ENCODE measurements at places on chromosomes 4 and X.

GRCh38 chr4:42906341-42906740 is 13.8 kb downstream of the GRXCR1 start:
- DNase-seq = no peak

DNA sequence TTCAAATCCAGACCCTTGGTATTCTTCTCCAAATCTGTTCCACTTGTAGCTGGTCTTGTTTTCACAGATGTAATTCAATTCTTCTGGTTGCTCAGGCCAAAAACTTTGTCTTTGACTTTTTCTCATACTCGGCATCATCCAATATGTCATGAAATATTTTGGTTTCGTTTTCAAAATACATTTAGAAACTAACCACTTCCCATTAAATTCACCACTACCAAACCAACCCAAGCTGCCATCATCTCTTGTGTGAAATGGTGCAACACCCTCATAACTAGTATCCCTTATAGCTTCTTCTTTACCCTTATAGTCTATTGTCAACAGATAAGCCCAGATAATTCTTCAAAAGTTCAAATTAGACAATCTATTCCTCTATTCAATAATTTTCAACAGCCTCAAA is 192.1 kb downstream of the PRR32 start:
- DNase-seq = no peak

GRCh38 chrX:78321809-78322208 is 5.6 kb downstream of the CYSLTR1 start:
- DNase-seq = no peak

- DNase-seq = no peak
Measured at GRCh38 chr4:5933116-5933515, 40.2 kb upstream of the CRMP1 start.

GRCh38 chr4:53068755-53069330 is 206.7 kb downstream of the RASL11B start:
- DNase-seq = no peak

DNA sequence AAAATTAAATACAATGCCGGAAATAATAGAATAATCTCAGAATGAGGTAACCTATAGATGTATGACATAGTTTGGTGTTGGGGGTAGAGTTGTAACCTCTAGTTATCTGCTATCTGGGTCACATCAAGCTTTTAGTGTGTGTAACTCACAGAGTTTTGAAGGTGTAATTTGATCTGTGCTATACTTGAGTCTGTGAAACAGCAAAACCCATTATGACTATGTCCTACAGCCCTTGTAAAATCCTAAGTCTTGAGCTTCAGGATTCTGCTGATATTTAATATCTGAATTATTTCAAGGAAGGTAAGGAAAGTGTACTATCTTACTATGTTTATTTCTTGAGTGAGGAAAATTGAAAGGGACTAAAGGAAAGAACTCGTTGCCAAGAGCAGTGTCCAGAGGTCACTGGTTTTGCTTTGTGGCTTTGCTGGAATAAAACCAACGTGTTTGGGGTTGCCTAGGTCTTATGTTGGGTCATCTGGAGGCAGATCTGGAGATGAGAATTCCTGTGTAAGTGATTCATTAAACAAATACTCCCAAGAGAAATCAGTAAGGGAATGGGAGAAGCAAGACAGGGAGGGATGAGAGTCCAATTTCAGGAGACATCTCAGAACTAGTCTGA is 107.8 kb upstream of the CBLL2 start:
- no peak for DNase-seq

GRCh38 chrX:153495903-153496589 is 1.3 kb downstream of the BGN start:
- no peak for DNase-seq

DNA sequence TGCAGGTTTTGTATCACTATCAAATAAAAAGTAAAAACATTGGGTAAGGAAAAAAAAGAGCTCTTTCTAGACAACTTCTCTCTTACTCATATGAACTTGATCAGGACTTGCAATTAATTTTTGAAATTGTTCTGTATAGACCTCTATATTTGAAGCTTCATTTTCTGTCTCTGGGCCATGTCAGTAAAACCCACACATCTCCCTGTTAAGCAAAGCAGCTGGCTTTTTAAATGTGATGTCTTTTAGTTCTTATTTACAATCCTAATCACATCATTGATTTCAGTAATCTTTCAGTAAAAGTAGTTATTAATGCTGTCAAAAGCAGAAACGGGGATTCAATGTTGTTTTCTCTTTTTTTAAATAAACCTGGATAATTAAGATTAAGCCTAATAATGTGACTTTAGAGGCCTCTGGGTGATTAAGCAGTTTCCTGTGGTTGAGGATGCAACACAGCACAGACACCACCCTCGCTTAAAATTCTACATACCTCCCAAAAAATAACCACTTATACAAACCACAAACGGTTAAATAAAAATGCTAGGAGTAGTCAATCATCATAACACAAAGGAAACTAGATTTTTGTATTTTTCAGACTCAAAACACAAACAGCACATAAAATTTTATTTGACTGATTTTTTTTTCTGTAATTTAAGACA is 5.2 kb upstream of the PCDH10 start:
- no peak for DNase-seq

- DNase-seq = peak; percentile 17
Measured at GRCh38 chrX:106894392-106894909, 8.7 kb downstream of the RIPPLY1 start.

GRCh38 chrX:40524423-40524822 is 56.3 kb upstream of the ATP6AP2 start:
- no peak for DNase-seq

DNA sequence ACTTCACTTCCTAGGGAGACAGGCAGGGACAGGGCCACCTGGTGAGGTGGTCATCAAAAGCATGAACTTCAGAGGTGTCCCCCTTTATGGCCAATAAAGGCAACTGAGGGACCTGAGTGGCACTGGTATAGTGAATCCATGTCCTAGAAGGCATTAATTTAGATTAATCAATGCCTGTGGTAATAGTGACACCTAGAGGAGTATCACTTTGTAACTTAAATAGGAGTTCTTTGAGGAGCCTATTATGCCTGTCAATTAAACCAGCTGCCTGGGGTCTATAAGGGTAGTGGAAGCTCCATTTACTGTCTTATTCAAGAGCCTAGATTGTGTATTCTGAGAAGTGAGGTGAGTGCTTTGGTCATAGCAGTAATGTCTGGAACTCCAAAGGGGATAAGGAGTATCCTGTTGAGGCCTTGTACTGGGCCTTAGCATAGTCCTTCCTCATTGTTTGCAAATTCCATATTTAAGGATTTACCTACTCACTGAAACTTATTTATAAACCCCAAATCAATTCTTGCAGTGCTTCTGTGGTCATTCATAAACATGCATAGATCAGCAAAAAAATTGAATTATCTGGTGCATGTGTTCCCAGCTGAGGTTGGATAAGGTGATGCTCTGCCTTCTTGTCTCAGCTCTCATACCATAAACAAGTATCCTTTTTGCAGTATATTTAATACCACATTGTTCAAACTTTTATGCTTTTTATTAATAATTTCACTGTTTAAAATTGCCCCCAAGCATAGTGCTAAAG is 213.8 kb upstream of the RADX start:
- DNase-seq = no peak

DNA sequence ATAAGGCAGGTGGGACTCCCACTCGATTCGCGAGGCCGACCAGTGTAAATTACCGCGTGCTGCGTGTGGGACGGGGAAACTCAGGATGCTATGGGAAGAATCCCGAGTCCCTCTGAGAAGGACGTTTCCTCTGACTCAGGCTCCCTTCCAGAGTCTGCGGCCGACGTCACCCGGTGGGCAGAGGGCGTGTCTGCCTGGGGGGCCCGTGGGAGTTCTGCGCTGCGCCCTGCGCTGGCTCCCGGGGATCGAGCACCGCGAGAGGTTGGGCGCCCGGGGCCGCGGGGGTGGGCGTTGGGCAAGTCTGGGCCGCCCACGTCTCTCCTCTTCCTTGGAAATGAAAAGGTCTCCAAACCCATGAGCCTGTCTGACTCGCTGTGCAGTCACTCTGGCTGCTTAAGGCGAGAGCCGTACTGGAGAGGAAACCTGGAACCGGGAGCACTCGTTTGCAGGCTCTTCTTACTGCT is 568 bp downstream of the NIPAL1 start:
- peak; percentile 46 for DNase-seq

GRCh38 chrX:147891896-147892295 is 19.8 kb upstream of the FMR1 start:
- no peak for DNase-seq

DNA sequence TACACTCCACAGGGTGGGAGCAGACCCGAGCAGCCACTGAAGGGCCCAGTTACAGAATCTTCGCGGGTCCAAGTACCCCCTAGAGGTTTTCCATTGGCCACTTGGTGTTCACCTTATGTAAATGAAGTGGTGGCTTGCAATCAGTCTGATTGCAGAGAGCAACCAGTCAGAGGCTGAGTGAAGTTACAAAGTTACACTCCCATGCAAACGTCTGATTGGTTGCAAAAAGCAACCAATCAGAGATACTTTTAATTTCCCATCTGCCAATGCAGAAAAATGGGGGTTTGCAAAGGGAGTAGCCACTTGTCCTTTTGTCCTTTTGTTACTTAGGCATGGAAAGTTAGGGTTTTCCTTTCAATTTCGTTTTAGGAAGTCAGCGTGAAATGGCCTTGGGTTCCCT is 27.0 kb upstream of the NKAP start:
- no peak for DNase-seq

- DNase-seq = no peak
Measured at GRCh38 chrX:15349046-15349445, 13.7 kb upstream of the PIGA start.

DNA sequence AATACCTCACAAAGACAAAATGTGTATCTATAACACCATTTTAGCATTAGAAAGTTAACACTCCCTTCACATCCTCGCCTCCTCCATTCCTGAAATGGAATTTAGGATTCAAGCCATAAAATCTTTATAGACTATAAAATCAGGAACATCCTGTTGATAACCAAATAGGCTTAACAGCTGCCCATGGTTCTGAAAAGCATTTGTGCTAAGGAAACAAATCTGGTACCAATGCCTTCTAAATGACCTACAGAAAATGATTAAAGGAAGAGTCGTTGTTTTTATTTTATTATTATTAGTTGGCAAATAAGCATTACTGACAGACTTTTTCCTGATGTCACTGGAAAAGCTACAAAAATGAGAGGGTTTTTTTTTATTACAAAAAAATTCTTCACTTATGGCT is 79.8 kb downstream of the PAPSS1 start:
- DNase-seq = no peak

DNA sequence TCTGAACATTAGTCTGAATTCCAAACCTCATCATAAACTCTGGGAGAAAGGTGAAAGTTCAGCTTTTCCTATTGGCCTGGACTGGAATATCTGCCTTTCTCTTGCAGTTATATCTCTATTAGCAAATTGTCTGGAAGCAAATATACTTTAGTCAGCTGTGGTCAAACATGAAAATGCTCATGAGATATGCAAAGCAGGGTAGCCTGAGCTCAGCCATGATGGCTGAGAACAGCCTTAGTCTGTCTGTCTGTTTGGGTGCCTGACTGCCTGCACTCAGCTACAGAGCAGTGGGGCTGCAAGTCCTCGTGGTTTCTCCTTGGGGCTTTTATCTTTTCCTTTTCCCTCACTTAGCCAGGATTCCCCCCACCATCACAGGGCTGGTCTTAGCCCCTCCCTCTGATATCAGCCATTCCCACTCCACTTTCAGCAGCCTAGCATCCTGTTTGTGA is 19.5 kb upstream of the PGRMC2 start:
- no peak for DNase-seq

DNA sequence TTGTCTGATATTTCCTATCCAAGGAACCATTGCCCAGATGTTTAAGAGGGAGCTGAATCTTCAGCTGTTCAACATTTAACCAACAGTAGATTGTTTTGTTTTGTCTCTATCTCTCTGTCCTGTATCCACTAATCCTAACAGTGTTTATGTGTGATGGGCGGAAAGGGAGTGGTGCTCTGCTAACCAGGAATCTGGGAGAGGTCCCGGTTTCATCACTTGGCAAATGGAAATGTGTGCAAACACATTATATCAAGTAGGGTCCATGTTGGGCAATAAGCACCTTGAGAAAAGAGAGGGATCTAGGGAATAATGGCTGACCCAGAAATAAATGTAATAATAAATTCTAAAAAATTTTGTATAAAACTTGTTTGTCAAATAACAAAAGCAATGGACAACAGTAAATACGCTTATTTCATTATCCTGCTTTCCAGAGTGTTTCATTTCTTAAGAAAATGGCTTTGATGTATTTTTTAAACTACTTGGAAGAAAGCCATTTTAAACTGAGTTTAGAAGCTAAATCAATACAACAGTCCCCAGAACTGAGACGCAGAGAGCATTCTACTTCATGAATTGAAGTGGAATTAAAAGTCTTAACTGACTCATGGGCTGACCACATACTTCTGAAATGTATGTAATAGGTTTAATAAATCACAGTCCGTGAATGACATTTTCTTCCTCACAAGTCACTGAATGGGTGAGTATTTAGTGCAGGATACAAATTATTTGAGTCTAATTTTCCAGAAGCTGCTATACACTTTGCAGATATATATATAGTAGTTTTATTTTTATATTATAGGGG is 55.8 kb downstream of the EMCN start:
- DNase-seq = no peak

DNA sequence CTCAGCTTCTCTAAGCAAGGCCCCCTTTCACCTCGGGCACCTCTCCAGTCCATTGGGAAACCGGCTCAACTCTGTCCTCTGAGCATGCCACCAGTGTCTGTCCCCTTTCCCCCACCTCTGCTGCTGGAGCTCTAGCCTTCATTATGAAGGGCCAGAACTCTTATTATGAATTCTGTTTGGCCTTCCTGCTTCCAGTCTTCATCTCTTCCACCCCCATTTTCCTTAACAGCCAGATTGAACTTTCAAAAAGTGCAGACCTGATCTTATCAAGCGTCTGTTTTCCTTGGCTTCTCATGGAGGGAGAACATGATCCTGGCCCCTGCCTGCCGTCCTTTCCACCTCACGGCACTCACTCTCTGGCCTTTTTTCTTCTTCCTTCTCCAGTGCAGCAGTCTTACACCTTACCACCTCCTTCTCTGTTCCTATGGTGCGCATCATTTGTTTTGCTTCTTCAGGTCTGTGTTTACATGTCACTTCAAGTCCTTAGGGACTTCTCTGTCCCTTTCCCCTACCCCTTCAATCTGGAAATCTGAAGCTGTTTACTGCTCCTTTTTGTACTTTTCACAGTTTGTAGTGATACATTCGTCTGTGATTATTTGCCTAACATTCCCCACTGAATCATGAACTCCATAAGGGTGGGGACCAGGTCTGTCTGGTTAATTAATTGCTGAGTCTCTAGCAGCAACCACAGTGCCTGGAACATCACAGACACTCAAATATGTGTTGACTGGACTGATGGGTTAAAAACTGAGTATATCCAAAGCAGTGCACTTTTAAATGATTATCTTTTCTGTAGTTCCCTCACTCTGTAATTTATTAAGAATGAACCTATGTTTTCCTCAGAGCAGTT is 55.8 kb downstream of the FNIP2 start:
- DNase-seq = no peak

- DNase-seq = no peak
Measured at GRCh38 chr4:39427520-39428114, 20.9 kb downstream of the KLB start.
